ENCODE measurements at places on chromosomes 5 and 9.

DNA sequence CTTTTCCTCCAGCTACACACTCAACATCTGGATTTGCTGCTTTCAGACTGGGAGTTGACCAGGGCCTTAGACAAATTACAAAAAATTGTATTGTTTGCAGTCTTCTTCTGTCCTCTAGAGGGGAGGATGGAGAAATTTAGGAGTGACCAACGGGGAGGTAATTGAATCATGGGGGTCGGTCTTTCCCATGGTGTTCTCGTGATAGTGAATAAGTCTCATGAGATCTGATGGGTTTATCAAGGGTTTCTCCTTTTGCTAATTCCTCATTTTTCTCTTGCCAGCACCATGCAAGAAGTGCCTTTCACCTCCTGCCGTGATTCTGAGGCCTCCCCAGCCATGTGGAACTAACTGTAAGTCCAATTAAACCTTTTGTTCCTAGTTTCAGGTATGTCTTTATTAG is 4.2 kb downstream of the IFNA8 start:
- no peak for DNase-seq

DNA sequence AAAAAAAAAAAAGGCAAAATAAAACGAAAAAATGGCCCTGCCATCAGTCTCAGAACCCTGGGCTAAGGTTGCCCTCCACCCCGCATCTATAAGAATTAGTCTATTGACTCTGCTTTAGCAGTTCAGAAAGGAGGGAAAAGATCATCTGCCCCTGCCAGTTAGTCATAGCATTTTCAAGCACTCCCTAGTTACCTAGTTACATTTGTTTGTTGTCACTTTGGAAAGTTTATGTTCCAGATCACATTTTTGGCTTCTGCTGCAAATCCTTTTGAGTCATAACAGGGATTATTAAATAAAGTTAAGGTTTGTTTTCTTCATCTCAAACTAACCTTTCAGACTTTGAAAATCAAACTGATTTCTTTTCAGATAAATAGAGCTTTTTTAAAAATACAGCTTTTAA is 52.1 kb downstream of the AQP7 start:
- no peak for DNase-seq

GRCh38 chr5:178902849-178903248 is 7.1 kb downstream of the ZFP2 start:
- no peak for DNase-seq

DNA sequence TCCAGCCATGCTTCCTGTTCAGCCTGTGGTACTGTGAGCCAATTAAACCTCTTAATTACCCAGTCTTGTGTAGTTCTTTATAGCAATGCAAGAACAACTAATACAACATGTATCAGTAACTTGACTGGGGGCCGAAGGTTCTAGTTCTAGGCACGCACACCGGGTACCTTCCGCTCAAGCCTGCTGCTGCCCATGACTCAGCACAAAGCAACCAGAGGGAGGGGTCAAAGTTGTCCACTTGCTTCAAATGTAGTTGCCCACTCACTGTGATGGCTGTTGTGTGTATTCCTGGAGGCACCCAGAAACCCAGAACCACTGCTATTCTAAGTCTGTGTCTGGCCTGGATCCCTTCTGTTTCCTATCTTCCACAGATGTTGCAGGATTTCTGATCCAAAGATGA is 222.6 kb downstream of the FRMD3 start:
- no peak for DNase-seq

GRCh38 chr5:156331181-156331580 is 4.2 kb downstream of the SGCD start:
- no peak for DNase-seq

DNA sequence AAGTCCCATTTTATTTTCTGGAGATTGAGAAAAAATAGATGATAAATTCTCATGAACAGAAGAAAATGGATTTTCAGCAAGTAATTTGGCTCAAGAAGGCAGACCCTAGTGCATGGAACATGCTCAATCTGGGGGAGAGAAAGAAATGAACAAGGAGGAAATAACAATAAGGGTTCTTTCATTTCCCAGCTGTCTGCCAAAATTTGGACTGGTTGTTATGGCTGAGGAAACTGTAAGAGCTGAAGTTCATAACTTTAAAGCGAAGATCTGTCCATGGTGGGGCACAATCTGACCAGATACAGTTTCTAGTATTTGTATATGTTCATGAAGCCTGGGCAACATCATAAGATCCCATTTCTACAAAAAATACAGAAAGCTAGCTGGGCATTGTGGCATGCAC is 1386.5 kb upstream of the DMAC1 start:
- DNase-seq: no peak

DNA sequence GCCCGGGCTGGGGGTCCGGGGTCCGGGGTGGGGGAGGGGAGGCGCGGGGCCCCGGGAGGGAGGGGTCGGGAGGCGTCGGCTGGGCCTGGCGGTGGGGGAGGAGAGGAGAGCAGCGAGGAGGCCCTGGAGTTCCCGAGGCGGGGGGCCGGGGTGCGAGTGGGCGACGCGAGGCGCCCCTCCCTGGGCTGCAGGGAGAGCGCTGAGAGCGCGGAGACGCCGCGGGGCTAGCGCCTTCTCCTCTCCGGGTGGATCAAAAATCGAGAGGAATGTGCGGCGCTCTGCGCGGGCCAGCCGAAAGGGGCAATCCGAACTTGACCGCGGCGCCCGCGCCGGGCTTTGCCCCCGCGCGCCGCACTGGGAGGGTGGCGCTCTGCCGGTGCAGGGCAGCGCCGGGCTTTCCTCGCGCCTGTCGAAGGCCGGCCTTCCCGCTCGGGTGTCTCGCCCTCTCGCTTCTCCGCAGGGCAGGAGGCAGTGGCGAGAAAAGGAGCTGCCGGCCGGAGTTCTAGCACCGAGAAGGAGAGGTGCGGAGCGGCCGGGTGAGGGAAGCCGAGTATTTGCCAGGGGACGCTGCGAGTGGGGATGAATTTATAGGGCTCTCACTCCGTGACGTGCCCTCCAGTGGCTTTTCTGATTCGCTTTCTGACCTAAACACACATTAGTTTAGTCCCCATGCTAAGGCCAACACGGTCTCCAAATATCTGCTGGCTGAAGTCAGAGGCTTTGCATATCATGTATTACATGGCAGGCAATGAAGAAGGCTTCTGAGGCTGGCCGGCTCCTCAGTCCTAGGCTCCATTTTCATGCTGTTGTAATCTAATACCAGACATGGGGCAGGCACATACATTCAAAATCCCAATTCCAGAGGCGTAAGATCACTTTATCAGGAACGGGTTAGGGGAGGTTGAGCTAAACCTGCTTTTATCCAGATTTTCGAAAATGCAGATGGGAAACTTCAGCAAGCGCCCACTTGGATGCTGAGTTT is 503 bp upstream of the GDNF start:
- no peak for DNase-seq

- DNase-seq: no peak
Observed at GRCh38 chr5:88544136-88544645, 275.5 kb upstream of the TMEM161B start.

DNA sequence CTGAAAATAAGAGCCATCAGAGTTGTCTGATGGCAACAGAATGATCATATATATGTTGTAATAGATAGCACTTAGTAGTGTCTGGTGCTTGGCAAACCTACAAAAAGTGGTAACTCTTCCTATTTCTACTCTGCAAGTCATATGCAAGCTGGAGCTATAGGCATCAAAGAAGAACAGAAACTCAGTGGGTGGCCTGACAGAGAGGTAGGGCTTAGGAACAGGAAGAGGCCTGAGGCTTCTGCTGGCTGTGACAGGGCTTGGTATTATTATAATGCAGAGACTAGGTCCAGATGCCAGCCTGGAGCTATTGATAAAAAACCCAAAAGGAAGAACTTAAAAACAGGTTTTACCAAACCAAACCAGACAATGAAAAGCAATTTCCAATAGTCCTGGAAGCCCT is 4.4 kb upstream of the DIAPH1 start:
- no peak for DNase-seq

DNA sequence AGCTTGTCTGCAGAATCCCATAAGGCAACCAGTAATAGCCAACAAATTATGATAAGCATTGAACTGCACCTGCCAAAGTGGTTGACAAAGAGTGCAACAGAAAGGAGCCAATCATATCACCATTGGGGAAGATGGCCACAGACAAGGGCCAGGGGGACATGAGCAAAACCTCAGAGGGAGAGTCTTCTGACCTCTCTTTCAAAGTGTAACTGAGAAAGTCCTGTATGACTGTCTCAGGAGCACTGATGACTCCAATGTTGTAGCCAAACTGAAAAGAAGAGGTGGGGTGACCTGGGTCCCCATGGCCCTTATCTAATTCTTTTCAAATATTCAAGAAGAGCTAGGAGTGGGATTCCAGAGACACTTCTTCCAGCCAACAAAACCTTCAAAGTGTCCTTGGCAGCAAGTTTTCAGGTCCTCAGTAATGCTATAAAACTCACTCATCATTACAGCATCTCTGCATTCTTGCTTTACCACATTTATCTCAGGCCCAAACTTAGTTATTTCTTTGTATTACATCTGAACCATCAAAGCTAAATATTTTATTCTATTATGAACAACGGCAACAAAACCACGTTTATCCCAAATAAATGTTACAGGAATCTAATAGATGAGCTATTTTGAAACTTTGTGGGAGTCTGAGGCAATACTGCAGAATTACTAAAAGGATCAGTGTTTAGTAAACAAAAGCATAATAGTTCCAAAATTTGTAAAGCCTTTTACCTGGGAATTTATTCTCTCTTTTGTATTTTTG is 24.4 kb downstream of the FBLL1 start:
- no peak for DNase-seq

DNA sequence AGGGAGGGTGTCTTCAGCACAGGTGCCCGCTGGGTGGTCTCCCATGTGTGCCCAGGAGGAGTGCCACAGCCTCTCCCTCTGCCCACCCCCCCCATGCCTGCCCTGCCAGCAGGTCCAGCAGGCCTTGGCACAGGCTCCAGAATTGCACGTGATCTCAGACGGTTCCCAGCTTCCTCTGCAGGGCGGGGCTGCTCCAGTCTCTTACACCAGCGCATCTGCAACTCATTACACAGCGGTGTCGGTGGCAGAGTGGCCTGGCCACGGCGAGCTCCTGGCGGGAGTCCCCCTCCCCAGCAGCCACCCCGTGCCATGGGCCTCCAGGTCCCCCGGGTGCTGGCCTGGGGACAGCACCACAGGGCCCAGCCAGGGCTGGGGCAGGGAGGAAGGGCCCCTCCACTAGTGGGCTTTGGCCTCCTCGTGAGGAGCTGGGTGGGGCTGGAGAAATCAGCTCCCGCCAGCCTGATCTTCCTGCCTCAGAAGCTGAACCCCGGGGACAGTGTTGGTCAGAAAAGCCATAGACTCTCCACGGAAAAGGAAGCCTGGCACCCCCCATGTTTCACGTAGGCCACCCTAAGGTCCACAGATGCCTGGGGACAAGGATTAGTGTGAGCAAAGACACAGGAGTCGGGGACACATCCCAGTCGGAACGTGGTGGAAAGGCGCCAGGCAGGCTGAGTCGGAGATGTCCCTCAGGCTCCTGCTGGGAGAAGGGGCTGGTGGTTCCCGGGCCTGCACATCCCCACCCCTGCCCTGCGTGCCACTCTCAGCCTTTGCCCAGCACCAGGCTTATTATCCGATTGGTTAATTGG is 40.2 kb downstream of the RXRA start:
- DNase-seq: no peak

DNA sequence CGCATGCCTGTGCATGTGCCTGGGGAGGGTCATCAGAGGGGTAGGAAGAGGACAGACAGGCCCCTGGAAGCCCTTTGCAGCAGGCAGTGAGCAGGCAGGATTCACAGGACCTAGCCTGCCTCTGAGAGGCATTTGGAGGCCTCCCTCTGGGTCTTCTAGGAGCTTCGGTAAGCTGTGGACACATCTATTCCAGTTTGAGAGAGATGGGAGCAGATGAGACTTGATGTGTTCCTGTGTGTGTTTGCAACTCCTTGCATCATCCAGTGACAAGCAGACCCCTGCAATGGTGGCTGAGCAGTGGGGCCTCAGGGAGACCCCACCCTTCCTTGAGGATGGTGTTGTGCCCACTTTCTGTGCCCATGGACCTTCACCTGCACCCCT is 64.0 kb downstream of the GADD45G start:
- DNase-seq: no peak

DNA sequence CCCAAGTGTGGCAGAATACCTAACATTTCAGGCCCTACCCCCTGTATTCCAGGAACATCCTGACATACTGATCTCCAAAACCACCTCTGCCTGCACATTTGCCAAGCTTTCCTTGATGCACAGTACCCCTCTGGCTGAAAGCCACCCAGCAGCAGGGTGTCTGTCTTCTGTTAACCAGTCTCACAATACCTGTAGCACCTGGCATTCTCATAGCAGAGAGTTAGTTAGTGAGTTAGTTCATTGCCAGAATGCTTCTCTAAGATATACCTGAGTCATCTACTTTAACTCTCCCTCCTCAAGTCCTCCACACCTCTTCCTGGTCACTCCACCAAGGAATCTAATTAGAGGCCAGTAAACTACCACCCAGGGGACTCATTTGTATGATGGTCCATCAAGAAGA is 46.1 kb upstream of the IL7R start:
- no peak for DNase-seq

DNA sequence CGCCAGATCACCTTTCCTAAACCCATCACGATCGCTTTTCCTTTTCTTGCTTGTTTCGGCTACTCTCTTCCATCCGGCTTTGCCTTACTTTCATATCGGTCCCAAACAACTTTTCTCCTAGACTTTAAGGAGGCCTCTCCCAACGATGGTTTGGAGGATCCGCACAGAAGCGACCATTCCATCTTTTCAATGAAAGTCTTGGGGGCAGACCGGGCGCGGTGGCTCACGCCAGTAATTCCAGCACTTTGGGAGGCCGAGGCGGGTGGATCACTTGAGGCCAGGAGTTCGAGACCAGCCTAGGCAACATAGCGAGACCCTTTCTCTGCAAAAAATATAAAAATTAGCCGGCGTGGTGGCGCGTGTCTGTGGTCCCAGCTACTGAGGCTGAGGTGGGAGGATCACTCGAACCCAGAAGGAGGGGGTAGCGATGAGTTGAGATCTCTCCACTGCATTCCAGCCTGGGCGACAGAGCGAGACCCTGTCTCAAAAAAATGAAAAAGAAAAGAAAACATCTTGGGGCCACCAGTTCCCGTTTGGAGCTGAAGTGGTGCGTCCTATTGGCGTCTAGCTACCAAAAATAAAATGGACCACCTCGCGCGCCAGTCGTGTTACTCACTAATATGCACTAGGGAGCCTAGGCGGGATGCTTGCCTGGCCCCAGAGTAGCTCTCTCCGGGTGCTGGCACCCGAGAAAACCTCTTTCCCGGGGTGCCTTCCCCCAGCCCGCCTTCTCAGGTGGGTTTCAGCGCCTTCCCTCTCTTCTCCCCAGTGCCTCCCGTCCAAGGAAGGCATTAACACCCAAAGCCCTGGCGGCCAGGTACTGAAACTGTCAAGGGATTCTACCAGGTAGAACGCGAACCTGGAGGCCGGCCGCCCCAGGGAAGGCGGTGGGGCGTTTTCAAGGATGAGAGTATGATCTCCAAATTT is 800 bp upstream of the AP3B1 start:
- no peak for DNase-seq

DNA sequence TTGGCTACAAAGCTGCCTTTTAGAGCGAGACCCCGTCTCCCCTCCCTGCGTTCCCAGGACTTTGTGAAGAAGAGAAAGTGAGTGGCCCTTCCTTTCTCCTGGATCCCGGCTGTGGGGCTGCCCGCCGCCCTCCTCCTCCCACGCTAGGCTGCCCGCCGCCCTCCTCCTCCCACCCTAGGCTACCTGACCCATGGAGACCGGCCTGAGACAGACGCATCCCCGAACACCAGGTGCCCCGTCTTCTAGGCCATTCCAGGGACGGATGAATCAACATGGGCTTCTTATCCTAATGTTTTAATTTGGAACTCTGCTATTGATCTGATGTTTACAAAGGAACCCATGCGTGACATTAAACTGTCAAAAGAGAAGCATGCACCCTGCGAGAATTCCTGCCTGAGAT is 117.3 kb upstream of the LPCAT1 start:
- no peak for DNase-seq

GRCh38 chr9:112396872-112397271 is 17.0 kb downstream of the HSDL2 start:
- no peak for DNase-seq
